Stimulated activated CD8-positive, alpha-beta memory T cell treated with anti-CD3 and anti-CD28 coated beads, Interleukin-7, amount 100 ng/mL, for 48 hours (primary cell): ENCODE measurements at places on chromosomes 11 and 22.

- no peak for DNase-seq
These were observed 10.8 kb downstream of the RIBC2 start for GRCh38 chr22:45424241-45424731.

GRCh38 chr11:64251016-64251752 lies at the start of gene PLCB3:
Gene PLCB3, plus strand, starts transcription at chr11:64251530. Its CDS starts 120 bp downstream, at chr11:64251650.
- no peak for DNase-seq

GRCh38 chr11:85893395-85893794 lies 38.2 kb downstream of the CCDC83 start:
- DNase-seq, result no peak

GRCh38 chr11:9566561-9567063 lies 6.9 kb upstream of the WEE1 start:
- DNase-seq, result no peak

DNA sequence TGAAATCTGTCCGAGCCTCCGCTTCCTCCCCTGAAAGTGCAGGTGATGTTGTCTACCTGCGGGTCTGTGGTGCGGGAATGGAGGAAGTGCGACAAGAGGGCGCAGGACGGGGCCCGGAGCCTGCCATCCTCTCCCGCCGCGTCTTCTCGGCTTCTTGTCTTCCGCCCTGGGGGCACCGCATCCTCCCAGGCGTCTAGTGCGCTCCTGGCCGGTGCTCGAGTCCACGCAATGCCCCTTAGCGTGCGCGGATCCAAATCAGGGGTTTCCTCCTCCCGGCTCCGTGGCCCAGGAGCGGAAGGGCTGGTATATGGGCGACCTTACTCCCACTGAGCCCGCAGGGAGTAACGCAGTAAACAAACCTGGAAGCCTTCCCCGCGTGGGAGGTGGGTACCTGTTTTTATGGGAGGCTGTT lies 405 bp downstream of the SFI1 start:
- no peak for DNase-seq

GRCh38 chr11:19763330-19763729 lies 50.7 kb downstream of the NAV2 start:
- no peak for DNase-seq

GRCh38 chr22:20763630-20764470 lies 10.1 kb upstream of the SERPIND1 start:
- DNase-seq, result no peak

DNA sequence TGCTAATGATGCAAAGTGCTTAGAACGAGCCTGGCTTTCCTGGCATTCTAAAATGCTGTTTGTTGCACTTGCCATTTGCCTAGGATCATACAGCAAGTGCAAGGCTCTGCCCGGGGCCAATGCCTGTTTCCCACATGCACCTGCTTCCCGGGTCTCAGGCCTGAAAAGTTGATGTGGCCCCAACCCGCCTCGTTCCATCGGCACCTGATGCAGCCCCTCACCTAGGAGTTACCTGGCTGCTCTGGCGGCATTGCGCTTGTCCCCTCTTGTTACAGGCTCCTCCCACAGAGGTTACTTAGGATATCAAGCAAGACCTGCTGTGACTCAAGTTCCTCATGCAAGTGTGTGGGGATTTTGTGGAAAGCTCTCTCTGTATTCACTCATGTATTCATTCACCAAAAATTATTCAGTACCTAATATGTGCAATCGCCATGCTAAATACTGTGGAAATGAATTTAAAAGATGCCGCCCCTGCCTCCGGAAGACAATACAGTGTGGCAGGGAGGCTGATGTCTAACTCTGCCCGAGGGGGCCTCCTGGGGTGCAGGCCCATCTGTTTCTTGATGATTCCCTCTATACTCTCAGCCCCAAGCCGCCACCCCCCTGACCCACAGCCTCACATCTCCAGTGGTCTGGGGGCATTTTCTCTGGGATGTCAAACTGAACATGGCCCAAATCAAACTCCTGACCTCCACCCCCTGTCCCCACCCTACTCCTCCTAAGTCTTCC lies 184.5 kb downstream of the EFCAB6 start:
- DNase-seq, result no peak

DNA sequence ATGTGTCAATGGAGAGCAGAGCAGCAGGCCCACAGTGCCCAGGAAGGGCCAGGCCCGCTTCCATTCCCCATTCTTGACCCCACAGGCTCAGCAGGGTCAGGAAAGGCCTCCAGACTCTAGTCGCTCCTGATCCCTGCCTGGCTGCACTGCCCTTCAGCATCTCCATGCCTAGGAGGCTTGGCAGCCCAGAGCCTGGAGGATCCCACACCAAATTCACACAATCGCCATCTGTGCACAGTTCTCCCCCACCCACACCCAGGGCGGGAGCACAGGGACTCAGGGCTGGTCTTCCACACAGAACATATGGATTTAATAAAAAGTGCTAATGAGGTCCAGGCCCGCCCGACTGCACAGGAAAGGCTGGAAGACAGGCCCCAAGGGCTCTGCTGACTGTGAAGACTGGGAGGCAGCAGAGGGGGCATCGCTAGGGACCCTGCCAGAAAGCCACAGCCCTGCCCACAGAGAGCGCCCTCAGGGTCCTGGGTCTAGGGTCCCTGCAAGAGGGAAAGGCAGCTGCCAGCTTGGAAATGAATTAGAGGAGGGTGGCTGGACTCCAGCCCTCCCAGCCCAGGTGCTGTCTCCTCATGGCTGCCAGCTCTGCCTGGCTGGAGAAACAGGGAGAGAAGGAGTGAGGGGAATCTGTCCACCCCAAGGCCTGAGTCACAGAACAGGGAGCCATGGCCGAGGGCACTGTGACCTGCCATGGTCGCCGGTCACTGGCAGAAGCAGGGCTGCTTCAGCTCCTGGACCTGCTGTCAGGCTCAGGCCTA lies 39.7 kb downstream of the DKK3 start:
- no peak for DNase-seq

DNA sequence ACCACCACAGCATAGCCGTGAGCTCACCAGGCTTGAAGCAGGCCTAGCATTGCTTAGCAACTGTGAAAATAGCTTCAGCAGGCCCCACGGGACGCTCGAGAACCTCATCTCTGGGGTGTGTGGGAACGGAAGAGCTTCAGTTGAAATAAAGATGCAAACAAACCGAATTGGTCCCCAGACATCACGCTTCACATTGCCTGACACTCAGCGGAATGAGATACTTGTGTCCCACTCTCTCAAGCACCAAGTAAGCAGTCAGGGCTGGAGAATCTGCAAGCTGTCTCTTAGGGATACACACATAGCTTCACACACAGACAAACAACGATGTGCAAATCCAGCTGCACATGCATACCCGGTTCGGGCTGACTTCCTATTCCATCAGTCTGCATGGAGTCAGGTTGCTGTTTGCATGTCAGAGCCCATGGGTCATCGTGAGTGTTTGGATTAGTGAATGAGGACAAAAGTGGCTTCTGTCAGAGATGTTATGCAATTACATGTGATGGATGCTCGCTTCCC lies 205.7 kb downstream of the SNX19 start:
- no peak for DNase-seq

- no peak for DNase-seq
These were observed 12.2 kb downstream of the CBL start for GRCh38 chr11:119218141-119218878.

DNA sequence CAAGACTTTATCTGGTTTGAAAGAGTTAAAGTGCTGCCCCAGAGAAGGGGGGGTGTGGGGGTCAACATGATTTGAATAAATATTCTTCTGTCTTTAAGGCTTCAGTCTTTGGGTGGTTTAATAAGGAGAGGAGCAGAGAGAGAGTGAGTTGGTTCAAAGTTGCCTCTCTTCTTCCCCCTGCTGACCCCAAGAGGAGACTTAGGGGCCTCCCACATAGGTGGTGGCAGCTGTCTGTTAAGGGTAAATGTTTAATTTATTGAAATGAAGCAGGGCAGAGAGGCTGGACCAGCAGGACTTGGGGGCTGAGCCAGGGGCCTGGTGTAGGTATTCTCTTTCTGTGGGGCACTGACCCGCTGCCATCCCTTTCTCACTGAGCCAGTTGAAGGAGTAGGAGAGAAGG lies 5.5 kb downstream of the POU2F3 start:
- DNase-seq, result no peak

- DNase-seq, result no peak
These were observed 122.6 kb downstream of the APOL5 start for GRCh38 chr22:35840302-35840739.

- DNase-seq, result no peak
These were observed 20.1 kb upstream of the SMIM35 start for GRCh38 chr11:118106789-118107335.

- no peak for DNase-seq
These were observed 18.7 kb downstream of the IGF2 start for GRCh38 chr11:2120359-2121100.

- no peak for DNase-seq
These were observed 10.1 kb downstream of the SLC5A4 start for GRCh38 chr22:32245042-32245441.

DNA sequence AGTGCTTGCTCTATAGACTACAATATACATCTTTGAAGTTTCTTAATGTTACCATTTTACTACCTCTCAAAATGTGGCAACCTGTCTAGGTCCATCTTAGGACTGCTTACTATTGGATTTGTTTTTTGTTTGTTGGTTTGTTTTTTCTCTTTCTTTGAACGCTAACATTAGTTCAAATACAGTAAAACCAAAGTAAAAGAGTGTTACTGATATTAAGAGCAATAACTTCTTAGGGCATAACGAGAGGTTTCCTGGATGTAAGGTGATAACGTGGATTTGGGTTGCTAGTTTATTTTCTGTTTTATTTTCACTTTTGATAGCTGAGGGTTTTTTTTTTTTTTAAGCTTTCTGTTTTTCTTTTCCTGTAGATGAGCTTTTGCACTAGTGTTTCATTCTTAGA lies 43.6 kb downstream of the TMEM135 start:
- DNase-seq, result no peak

DNA sequence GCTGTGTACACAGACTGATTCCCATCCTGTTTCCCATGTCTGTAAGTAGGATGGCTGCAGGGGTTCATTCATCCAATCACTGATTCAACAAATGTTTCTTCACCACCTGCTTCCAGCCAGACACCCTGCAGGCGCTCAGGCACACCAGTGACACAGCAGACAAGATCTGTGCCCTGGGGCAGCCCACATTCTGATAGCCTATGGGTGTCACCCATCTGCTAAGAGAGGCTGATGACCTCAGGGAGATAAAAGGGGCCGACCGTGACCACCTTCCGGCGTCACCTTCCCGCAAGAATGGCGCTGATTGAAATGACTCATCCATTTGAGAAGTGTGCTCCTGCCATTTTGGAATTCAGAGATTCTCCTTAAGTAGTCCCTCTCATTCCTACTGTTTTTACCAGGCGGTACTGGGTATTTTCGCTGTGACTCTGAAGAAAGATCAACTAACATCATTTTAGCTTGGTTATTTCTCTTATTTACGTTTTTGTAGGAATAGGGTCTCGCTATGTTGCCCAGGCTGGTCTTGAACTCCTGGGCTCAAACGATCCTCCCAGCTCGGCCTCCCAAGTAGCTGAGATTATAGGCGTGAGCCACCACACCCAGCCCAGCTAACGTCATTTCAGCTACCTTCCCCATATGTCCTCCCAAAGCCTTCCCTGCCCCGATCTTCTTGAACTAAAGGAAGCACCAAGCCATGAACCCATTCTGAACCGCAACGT lies 73.2 kb upstream of the BID start:
- DNase-seq, result no peak

- DNase-seq, result no peak
These were observed 74.3 kb downstream of the DHCR7 start for GRCh38 chr11:71373791-71374454.

- no peak for DNase-seq
These were observed 3.4 kb downstream of the CCND1 start for GRCh38 chr11:69644071-69644961.

DNA sequence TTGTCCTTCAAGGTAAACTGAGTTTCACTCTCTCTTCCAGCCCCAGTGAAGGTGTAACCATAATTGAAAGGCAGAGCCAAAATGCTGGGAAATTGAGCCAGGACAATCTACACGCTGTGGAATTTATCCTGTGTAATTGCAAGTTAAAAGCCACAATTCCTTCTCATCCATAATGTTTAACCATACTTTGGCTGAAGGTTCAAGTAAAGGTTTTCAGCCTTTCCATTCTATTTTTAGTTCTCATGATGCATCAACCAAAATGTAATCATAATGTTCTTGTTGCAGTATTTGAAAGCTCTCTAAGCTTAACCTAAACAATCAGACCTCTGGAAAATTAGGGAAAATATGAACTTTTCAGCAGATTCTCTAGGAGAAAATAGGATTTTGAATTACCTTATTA lies 14.0 kb upstream of the ARHGAP42 start:
- DNase-seq, result no peak

GRCh38 chr11:76047766-76048165 lies 158.5 kb downstream of the WNT11 start:
- no peak for DNase-seq

DNA sequence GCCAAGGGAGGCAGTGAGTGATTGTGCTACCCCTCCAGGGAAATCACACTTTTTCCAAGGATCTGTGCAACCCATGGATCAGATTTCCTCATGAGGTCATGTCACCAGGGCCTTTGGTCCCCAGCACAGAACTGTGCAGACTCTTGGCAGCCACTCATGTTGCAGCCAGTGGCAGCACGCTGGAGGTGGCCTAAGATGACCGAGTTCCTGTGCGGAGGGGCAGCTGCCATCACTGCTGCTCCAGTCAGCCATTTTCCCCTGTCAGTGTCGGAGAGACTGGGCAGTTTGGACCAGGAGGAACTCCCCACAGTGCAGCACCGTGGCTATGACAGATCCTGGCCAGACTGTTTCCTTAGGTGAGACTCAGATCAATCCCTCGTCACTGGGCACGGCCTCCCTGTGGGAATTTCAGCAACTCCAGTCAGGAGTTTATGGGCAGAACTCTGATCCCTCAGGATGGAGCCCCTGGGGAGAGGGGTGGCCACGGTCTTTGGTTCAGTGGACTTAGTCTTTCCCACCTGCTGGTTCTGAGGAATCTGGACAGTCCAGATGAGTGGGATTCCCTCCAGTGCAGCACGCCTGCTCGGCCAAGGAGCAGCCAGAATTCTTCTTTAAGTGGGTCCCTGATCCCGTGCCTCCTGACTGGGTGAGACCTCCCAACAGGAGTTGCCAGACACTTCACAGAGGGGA lies 194.6 kb upstream of the CARD18 start:
- no peak for DNase-seq

- DNase-seq, result no peak
These were observed 52.6 kb upstream of the LRRC32 start for GRCh38 chr11:76723142-76723541.
